ENCODE measurements at places on chromosomes 5 and 9.
A peak's percentile ranks its signal among the peaks of the same experiment; 100 is the strongest.

DNA sequence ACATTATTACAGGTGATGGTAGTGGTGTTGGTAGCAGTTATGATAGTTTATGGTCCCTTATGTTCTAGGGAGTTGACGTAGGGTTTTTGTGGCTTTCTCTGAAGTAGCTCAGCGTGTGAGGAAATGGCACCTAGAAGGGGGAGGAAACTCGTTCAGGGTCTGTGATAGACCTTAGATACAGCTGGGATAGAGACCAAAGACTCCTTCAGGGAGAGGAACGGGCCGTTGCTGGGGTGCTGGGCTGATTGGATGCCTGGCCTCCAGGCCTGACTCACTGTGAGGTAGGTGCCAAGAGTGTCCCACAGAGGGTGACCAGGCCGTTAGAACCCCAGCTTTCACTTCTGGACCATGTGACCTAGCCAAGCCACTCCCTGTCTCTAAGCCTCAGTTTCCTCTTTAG lies 96.6 kb downstream of the DAB2IP start:
- no peak for DNase-seq

- DNase-seq = no peak
Observed at GRCh38 chr5:56574778-56575177, 240.6 kb upstream of the MAP3K1 start.

- no peak for DNase-seq
Observed at GRCh38 chr9:105281926-105282325, 37.5 kb downstream of the SLC44A1 start.

DNA sequence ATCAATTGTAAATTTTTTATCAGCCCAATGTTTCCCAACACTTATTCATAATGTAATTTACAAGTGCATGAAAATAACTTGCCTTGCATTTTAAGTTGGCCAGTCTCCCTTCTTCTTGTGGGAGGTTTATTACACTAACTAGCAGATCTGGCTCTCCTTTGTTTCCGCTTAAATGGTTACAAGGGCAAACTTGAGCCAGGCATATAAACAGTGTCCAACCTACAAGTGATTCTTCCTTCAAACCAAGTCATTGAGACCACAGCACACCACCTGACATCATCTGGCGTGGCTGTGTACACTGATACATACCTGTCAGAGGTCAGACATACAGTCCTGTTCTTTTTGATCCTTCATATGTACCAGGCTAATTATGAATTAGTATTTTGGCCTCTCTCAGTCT lies 80.1 kb downstream of the ALDH1A1 start:
- DNase-seq = no peak

GRCh38 chr5:137747848-137748247 lies 6.3 kb downstream of the HNRNPA0 start:
- DNase-seq = no peak

DNA sequence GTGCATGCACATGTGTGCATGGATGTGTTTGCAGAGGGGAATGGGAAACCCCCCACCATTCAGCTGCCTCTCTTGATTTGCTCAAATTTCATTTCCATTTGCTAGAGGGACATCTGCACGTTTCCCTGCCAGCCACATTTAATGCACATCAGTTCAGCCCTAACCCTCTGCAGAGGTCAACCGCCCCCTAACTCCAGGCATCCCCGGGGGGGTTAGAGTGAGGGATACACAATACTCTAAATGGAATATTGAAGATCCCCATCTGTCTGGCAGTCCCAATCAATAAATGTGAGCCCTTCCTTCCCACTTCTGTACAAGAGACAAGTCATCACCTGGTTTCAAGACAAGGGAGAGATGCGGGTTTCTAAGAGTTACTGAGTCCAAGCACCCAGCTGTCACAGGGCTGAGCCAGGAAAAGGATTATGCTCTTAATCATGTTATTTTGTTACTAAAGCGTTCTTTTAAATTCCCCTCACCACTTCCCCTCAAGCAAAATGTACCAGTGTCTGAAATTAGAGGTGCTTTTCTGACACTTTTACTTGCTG lies 134.1 kb downstream of the SEMA6A start:
- no peak for DNase-seq

DNA sequence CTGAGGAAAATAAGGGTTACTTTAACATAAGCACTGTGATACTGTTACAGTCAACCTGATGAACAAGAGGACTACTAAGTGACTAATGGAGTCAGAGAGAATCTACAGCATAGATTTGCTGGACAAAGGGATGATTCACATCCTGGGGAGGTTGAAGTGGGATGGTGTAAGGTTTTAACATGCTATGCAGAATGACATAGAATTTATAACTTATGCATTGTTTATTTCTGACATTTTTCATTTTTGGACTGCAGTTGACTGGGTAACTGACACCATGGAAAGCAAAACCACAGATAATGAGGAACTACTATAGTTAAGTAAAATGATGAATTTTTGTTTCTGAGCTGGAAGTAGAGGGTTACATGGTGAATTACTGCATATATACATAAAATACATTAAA lies 389.2 kb downstream of the MAT2B start:
- DNase-seq = no peak

DNA sequence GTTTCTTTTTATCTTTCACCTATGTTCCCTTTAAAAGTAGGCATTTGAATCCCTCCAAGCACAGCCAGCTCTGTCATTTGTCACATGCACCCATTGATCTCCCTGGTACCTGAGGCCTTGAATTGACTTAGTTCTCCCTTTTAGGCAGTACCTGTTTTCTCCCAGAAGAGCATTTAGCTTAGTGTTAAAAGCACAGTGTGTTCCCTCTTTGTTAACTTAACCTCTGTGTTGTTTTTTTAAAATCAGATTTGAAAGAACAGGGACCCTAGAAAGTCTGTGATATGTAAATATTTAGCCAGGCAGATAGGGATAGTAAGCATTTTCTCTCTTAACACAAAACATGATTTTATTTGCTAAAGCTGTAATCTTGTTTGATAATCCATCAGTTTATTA lies 113.8 kb upstream of the SPATA31D4 start:
- no peak for DNase-seq

GRCh38 chr9:129597355-129598088 lies 23.4 kb downstream of the C9orf50 start:
- DNase-seq = peak; percentile 31

- no peak for DNase-seq
Observed at GRCh38 chr5:132407970-132408369, 38.5 kb downstream of the SLC22A5 start.

DNA sequence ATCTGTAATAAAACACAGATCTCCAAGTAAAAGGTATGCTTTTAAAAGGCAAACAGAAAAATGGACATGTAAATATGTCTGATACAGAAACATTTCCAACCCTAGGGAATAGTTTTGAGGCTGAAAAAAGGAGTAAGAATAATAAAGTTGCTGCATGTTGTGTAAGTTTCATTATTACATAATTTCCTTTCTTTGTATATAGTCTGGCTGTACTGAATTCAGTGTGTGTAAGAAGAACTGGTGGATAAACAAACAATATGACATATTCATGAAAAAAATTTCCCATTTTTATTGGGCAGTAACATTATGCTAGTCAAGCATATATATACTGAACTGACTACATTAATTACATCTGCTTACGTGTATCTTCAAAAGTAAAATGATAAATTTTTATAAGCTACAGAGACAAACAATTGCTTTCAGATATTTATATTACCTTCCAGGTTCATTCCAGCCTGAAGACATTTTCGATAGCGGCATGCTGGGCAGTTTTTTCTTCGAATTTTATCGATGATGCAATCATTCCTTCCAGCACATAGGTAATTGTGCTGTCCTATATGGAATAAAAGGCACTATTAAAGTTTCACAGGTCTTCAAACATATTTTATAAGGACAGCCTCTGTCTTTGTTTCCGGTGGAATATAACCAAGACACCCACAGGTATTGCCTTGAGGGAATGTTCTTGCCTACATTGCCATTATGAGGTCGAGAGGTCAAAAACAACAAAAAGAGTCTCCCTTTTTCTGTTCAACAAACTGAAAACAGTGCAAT lies 93.6 kb downstream of the NR3C1 start:
- no peak for DNase-seq
